Brain (organoid and tissue), 16 donors: ENCODE measurements at places on chromosomes 3 and 15. TPM values are rescaled to one million over a fixed set of nuclear protein-coding genes. Genes with fewer than 3 reads are reported as not detected.

The FAM43A gene
- polyA plus RNA-seq: 3.8 TPM

The CPNE9 gene
- polyA plus RNA-seq: 2.7 TPM

DNA sequence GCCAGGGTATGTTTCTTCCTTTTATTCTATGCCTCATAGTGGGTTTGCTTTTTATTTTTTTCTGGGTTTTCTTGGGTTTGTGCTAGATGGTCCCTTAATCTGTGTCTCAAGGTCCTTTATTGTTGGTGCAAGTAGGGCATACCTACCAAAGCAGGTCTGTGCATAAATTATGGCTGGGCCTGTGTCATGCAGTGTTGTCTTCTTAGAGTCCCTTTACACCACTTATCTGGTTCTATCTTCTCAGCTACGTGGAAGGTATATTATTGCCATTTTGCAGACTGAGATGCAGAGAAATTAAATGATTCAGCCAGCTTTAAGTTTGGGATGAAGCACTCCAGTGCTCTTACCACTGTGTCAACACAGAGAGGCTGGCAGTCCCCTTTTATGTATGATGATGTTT is 293.5 kb upstream of the SOX2 start:
- DNase-seq: peak; percentile 60

DNA sequence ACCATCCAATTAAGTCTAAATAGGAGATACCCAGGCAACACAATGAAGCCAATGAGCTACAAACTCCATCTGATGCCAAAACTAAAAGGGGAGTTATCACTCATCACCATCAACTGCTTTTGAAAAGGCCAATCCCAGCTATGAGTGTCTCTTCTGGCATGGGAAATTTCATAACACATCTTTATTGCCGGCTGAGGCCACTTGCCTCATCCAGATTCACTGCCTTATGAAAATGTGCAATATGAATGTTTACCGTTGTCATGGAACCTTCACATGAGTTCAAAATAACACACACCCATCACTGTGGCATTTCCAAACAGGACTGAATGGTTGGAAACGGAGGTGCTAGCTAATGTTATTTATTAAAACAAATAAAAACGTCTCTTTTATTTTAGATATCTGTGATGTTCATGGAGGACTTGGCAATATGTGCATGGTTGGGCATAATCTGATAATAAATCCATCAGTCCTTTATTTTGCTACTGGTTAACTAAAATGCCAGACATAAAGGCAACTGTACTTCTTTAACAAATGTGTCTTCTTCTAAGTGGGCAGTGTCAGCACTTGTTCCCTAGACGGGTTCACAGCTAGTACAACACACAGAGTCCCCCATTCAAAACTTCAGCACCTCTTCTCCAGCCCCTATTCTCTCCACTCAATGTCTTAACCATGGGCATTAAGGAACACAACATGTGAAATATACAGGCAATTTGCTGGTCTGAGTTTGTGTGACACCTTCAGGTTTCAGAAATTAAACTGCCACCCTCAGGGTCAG is 143.9 kb downstream of the MAGI1 start:
- DNase-seq: no peak

DNA sequence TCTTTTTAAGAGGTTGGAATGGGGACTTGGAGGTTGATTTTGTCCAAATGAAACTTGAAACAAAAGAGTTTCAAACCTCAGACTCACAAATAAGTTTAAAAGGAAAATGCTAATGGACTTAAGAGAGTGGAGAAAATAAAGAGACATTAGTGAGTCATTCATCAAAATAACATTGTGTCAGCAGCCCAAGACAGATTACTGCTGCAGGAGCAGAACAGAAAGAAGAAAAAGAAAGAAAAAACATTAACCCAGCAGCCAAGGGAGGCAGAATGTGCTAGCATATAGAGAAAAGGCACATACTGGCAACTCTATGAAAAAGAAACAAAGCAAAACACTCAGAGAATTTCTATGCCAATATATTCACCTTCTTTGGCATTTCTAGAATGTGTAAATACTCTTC is 42.6 kb downstream of the ADAMTS9 start:
- no peak for DNase-seq

DNA sequence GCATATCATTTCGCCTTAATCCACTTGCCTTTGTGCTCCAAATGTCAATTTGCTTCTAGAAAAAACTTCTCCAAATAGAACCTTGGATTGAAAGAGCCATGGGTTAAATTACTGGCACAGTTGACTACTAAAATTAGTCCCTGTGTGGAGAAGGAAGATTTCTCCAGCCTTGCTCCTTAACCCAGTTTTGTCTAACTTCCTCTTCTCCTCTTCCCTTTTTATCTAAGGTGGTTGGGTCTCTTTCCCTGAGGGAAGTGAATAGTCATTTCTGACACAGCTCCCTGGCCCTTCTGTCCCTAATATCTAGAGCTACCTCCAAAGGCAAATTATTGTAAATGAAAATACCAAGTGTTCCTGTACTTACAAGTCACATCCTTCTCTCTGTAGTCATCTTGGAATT is 527.9 kb upstream of the TBL1XR1 start:
- no peak for DNase-seq

DNA sequence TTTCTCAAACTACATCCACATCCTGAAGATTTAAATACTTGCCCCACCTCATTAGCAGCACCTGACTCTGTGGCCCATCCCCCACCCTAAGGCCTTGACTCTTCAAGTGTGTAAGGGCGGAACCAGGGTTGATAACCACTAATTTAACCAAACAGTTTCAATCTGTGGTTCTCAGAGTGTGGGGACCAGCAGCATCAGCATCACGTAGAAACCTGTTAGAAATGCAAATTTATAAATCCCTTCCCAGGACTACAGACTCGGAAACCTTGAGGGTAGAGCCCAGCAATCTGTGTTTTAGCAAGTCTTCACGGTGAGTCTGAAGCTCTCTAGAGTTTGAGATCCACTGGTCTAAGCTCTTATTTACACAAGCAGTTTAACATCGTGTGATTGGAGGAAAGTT is 12.4 kb downstream of the GNB4 start:
- DNase-seq: no peak
